ENCODE measurements at places on chromosomes 2 and 18.

DNA sequence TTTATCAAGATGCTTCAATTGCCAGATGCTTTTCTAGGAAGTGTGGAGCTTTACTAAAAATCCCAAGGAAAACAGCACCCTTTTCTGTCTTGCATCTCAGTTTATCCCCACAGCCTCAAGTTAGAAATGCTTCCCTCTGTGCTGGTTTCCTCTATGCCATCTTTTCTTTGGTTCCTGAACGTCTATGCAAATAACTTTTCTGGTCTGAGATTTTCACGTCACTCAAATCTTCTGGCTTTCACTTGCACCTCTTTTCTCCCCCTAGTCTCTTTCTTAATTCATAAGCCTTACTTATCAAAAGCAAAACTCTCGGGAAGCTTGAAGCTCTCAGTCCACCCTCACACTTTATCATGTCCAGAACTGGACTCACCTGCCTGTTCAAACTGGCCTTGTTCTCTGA, 33.9 kb downstream of the ARHGAP25 start:
- no peak for DNase-seq

DNA sequence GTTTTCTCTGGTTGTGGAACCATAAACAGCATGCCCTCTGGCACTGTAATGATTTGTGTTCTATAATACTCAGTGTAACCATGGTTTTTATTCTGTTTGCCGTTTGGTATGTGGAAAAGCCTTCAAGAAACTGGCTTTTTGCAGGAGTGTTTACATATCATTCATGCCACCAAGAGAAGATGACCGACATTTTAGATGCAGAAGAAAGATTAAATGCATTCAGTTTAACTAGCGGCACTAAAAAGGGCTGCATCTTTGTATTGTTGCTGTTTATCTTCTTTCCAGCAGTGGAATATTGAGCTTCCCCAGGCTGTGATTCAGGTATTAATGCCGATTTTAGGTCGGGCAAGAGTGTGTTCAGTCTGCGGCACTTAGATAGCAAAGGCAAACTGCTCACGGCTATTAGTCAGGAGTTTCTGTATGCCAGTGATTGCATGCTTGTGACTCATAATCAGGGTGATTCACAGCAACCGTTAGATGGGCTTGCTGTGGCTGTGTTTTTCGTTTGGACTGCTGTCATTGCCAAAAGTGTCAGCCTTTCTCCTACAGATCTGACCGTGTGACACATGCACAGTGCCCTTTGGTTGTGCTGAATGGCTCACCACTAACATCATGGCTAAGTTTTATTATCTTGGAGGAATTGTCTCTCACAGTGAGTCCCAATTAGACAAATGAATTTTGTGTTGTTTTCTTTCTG, 479.7 kb downstream of the PARD3B start:
- no peak for DNase-seq

- DNase-seq: no peak
Observed at GRCh38 chr2:134357814-134358213, 103.9 kb downstream of the MGAT5 start.

DNA sequence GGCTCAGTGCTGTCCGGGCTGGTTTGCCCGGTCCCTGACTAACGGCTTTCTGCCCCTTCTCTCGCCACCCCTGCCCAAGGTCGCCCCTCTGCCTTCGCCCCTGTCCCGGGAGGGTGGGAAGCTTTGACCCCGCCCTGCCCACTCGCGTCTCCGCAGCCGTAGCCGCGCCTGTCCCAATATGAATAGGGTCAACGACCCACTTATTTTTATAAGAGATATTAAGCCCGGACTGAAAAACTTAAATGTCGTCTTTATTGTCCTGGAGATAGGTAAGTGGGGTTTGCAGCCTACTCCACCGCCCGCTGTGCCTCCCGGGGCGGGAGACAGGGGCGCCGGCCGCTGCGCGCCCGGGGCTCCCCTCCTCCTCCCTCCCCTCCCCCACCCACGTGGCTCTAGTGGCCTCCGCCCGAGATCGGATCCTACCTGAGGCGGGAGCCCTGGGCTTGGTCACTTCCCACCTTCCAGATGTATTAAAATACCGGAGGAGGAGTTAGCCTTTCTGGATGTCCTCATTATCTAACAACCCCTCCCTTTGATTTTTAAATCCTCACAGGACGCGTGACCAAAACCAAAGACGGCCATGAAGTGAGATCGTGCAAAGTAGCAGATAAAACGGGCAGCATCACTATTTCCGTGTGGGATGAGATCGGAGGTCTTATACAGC, 633 bp downstream of the NABP1 start:
- no peak for DNase-seq

DNA sequence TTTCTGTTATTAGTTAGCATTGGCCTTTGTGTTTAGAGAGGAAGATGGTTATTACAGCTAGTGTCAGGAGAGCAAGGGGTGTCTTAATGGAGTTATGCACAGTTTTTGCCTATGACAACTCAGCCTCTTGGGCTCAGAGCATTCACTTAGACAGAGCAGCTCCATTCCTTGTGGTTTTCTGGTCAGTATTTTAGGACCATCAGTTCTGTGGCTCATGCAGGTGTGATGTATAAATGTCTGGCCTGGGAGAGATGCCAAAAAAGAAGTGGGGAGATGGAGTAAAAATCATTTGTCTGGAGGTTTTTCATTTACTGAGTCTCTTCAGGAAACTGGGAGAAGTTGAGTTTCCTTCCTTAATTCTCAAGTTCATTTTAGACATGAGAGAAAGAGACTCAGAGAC, 79.7 kb downstream of the PRKCE start:
- no peak for DNase-seq

- no peak for DNase-seq
Observed at GRCh38 chr2:31066551-31066950, 71.7 kb downstream of the GALNT14 start.

DNA sequence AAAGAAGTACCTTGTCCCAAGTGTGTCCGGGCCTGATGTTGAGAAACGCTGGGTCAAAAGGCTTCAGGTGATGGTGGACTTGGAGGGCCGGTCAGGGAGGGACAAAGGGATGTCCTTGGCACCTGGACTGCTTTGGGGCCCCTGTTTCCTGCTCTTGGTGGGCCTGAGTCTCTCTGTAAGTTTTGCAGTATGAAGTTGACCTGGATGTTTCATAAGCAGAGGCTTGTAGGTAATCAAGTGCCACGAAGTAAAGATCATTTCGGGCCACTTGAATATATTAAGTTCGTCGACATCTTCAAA, 29.4 kb downstream of the ASAP2 start:
- DNase-seq: no peak

- DNase-seq: no peak
Observed at GRCh38 chr2:147006736-147007141, 838.1 kb upstream of the ACVR2A start.

DNA sequence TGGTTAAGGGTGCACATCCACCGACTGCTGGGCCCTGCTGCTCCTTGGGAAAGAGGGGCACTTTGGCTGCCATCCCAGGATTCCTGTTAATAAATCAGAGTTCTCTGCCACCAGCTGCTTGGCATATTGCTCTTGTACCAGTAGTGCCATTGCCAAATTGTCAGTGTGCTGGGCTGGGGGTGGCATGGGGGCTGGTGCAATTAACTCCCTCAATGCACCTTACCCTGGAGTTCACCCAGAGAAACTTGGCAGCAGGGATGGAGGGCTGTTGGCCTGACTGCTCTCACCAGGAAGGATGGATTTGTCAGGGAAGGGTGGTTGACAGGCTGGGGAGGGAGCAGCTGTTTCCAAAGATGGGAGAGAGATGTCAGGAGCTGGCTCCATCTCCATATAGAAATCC, 94.6 kb upstream of the SKOR2 start:
- no peak for DNase-seq

GRCh38 chr2:197182668-197183067, 127.9 kb downstream of the ANKRD44 start:
- DNase-seq: no peak
